Dermis microvascular lymphatic vessel endothelial cell (primary cell): ENCODE measurements at places on chromosomes 6 and 20.
A peak's percentile ranks its signal among the peaks of the same experiment; 100 is the strongest.

- DNase-seq = no peak
These were observed 669.4 kb upstream of the CITED2 start for GRCh38 chr6:140043762-140044378.

GRCh38 chr20:59451066-59451630, 150.7 kb downstream of the EDN3 start:
- no peak for DNase-seq

DNA sequence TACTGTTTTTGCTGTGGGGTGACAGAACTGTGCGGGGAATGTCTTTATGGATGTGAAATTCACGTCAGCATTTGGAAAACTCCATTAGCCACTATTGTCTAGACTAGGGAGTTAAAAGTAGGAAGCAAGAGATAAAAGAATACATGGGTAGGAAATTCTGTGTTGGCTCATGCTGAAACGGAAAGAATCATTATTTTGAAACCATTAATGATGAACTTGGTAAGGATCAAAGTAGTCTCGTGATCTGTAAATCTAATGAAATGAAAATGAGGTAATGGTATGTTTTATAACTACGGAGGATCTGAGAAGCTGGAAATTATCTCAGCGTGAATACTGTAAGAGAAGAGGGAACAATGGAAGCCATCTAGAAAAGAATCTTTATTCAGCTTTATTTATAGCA, 11.1 kb upstream of the CD40 start:
- DNase-seq = no peak

GRCh38 chr6:90271831-90272230, 24.8 kb downstream of the BACH2 start:
- DNase-seq = no peak

- peak; percentile 68 for DNase-seq
These were observed 6.8 kb downstream of the HSPA12B start for GRCh38 chr20:3739054-3739925.

DNA sequence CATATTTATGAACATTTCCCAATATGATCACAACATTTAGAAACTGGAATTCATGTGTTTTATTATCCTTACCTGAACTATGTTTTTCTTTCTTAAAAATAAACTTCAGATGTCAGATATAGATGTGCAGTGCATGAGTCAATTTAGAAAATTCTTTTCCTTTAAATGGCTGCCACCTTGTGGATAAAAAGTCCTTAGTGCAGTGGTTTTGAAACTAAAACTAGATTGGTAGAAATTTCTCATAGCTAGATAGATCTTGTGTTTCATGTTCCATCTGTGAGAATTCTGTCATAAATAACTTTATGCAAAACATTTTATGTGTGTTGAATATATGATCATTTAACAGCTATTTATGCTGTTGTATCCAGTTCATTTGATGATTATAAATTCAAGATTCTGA, 134.9 kb downstream of the KLHL32 start:
- DNase-seq = peak; percentile 45

DNA sequence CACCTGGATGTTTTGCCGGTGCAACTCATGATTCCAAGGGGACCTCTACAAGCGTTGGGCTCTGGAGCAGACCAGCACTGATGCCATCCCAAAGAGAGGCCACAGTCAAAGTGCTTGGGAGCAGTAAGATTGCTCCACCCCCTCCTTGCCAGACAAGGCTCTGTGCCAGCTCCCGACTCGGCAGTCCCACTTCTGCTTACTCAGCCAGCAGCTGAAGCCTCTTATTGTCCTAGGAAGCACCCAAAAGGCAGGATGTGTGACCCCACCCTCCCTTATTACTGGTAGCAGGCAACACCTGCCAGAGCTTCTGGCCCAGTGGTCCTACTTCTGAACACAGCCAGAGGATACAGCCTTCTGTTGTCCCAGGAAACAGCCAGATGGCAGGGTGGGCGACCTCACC, 614.2 kb downstream of the TENT5A start:
- no peak for DNase-seq

- DNase-seq = no peak
These were observed 11.9 kb upstream of the PM20D2 start for GRCh38 chr6:89133981-89134380.

DNA sequence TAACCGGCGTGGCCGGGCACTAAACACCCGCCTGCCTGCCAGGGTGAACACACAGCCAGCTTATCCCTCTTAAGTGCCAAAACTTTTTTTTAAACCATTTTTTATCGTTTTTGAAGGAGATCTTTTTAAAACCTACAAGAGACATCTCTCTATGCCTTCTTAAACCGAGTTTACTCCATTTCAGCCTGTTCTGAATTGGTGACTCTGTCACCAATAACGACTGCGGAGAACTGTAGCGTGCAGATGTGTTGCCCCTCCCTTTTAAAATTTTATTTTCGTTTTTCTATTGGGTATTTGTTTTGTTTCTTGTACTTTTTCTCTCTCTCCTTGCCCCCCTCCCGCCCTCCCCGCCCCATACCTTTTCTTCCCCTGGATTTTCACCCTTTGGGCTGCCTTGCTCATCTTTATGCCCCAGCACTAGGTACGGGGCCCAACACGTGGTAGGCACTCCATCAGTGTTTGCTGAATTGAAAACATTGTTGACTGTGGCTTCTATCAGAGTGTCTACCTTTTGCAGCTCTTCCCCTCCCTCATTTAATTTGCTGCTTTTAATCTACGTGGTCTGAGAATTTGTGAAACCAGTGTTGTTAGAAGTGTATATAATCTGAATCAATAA, 1.5 kb downstream of the ZCCHC3 start:
- DNase-seq = no peak
